COR-L47 (cell line): ENCODE measurements at places on chromosomes 7 and 10.

- DNase-seq = no peak
These were observed 171.8 kb downstream of the EGFR start for GRCh38 chr7:55190511-55191160.

- no peak for DNase-seq
These were observed 5.8 kb upstream of the DDIT4 start for GRCh38 chr10:72267819-72268399.

GRCh38 chr7:103524042-103524907 is 78.3 kb upstream of the SLC26A5 start:
- peak; percentile 31 for DNase-seq

DNA sequence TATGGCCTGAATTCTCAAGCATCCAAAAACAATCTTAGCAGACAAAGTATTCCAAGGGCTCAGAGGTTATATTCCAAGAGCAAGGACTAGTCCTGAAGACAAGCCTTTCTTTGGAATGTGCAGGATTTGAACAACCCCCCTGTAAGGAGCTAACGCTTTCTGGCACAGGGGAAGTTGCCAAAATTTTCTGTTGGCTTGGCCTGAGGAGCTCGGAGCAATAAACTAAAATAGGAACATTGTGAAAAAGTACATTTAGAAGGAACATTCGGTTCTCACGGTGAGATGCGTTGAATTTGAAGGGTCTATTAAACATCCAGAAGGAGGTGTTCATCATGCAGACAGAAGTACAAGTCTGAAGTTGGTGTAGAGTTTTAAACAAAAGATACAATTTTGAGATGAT is 1030.5 kb upstream of the CELF2 start:
- no peak for DNase-seq

DNA sequence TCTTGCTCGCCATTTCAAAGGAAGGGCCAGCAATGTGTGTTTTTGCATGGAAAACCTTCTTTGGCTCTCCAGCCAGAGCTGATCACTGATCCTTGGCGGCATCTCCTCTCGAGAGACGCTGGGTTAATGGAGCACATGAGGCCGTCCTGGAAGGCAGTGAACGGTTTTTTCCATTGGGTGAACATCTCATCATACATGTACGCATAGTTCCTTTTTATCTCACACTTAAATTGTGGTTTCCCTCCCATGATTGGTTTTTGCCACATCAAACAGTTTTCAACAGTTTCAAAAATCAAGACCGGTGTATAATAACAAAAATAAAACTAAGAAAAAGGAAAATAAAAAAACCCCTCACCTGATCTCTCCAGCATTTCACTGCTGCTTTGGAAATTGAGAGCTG is 276.4 kb downstream of the TCF7L2 start:
- no peak for DNase-seq

DNA sequence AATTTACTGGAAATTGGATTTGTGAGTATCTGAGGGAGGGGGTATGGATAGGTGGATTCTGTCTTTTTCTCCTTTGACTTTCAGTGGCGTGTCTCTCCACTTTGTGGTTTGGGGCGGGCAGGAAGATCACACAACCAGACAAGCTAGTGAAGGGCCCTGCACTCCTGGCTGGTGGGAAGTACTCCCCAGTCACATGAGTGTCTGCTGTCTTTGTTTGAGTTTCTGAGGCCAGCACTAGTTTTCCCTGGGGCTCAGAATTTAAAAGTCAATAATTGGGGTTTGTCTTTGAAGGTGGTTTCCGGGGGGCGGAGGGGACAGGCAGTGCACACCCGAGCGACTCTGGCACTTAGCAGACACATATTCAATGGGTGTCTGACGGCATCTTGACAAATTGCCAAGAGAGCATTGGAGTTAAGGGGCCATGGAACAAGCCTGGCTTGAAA is 120.1 kb downstream of the WDFY4 start:
- DNase-seq = no peak

- DNase-seq = no peak
These were observed 1.7 kb downstream of the HYCC1 start for GRCh38 chr7:23012186-23012585.

- no peak for DNase-seq
These were observed 13.7 kb upstream of the NODAL start for GRCh38 chr10:70455213-70455630.

DNA sequence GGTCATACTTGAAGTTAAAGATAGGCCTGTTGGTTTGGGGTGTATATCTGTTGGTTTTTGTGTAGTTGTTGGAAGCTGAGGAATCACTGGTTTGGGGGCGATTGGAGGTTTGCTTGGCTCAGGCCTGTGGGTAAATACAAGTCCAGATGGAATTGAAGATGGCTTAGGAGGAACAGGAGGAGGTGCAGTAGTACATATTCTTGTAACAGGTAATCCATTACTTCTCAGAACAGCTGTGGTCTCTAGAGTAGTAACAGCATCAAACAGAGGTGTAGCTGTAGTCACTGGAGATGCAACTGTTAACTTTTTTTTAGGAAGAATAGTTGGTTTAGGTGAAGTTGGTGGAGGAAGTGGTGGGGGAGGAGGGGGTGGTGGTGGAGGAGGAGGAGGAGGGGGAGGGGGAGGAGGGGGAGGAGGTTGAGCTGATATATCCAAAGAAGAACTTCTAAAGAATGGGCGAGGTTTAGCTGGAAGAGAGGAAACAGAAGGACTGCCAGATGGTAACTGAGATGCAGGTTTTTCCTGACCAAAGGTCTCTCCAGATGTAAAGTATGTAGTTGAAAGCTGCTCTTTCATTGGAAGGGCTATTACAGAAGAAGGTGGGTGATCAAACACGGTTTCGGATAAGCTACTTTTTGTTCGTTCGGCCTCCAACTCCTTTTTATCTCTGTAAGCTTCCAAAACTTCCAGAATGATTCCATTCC is 209.2 kb downstream of the PCLO start:
- no peak for DNase-seq

DNA sequence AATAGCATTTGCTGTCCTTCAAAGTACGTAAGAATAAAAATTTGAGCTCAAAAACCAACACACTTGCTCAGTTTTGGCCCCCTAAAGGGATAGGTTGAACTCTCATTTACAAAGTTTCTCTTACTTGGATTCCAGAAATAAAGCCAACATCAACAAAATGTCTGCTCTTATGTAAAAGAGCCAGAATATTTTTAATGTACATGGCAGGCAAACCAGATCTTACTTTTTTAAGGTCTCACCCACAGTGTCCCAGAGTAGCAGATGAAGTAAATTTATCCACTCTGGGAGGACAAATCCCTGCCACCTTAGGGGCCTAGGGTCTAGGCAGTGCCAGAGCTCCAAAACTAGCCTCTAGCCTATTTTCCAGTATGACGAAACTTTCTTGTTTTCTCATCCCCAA is 159.6 kb downstream of the SKAP2 start:
- no peak for DNase-seq

DNA sequence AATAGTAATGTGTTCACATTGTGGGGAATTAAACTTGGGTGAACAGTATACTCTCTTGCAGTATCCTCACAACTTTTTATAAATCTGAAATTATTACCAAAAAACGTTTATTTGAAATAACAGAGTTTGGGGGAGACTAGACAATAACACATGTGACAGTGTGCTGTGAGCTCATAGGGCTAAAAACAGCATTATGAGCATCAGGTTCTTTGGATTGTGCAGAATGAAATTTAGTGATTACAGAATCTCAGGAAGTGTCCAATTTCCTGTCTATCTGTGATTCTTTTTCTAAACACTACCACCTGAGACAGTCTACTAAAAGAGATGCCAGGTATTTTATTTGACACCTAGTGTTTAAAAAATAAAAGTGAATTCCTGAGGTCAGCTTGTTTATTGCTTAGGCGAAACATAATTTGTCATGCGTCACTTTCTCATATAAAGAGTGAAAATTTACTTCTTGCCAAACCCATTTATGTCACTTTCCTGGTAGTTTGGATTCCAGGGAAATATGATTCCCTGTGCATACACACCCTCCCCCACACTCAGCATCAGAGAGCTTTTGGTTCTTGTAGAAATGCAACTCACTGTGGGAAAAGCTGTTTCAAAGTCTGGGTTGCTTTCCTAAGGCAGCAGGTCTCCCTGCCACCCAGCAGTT is 71.2 kb downstream of the AOAH start:
- DNase-seq = no peak

DNA sequence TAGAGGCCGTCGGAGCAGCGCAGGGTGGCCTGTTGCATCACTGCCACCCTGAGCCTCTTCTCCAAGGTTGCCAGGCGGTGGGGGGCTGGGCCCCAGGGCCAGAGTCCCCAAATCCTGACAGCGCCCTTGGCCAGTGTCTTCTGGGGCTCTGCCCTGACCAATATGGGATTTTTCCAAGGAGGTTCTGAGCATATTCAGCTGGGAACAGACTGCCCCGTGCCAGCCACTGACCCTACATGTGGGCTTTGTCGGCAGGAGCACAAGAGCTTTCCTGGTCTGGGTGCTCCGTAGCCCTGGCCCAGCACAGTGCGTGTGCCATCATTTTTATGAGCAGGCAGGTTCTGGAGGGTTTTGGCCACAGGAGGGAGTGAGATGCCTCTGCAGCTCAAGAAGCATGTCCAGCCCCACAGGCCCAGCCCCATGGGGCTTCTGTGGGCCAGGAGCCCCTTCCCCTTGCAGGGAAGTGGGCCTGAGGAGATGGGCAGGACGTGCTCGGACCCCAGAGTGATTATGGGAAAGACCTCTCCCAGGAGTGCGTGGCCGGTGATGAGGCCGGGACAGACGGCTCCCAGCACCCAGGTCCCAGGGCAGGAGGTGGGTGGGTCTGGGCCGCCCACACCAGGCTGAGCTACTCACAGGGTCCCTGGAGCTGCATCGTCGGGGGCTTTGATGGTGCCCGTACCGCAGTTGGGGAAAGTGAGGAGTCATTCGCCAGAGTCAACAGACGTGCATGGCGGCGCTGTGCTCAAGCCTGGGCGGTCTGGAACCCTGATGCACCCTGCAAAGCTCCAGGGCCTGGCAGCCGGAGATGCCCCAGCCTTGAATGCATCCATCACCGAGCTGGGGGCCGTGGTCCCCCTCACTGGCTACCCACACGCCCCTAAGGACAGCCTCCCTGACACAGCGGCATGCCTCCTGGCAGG is 66.6 kb downstream of the PWWP2B start:
- DNase-seq = no peak

DNA sequence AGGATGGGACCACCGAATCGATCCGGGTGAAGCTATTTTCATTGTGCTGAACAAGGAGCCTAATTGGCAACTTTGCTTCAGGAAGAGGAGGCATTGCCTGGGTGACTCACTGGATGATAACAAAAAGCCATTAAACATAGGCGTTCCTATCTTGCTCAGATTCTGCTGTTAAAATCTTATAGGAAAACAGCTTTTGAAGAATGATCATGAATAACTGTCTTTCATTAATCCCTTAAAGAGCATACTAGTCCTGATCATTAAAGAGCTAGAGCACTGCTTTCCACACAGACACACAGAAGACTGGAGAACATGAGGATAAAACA is 174.2 kb upstream of the IMMP2L start:
- no peak for DNase-seq

GRCh38 chr7:43362652-43363034 is 220.3 kb upstream of the STK17A start:
- DNase-seq = peak; percentile 70

DNA sequence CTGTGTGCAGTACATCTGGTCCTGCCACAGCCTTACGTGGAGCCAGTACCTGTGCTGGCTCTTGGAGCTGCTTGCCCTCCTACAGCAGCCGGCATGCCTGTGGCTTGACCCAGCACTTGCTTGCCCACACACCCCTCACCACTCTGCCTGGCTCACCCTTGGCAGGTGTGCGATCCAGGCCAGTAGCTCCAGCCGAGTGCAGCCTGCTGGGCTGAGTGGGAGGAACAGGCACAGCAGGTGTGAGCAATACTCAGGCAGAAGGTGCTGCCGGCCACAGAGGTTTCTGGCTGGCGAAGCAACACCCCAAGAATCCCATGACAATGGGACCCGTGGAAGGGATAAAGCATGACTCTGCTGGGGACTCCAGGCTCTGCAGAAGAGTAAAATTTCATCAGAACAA is 173.5 kb upstream of the ADCY1 start:
- DNase-seq = no peak

DNA sequence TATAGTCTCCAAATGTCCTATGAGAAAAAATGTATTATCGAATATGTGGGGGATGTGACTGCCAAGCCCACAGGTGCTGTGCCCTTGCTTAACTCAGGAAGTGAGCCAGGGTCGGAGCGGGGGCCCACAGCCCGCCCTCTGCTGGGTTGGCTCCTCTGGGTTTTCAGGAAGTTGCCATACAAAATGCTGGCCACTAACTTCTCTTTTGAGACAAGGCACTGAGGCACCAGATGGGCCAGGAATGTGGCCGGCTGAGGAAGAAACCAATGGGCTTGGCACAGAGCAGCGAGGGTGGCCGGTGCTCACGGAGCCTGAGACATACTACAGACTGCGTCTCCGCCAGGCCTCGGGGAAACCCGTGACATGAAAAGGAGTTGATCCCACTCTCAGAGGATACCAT is 58.9 kb downstream of the FAM53B start:
- DNase-seq = no peak
